ENCODE measurements at places on chromosomes 1 and 21. TPM values are rescaled to one million over a fixed set of nuclear protein-coding genes. Genes with fewer than 3 reads are reported as not detected.
A peak's percentile ranks its signal among the peaks of the same experiment; 100 is the strongest.

DNA sequence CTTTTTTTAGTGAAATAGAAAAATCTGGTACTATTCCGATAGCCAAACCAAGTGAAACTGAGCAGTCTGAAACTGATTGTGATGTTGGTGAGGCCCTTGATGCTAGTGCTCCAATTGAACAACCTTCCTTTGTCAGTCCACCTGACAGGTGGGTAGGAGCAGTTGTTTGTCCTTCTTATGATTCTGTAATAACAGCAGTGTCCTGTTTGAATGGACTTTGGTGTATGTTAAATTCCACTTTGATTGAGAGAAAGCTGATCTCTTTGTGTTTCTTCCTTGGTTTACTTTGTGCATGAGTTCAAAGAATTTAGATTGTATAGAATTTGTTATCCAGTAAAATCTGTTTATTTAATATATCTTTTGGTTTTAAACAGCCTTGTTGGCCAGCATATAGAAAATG, 24.3 kb downstream of the SUCO start:
- DNase-seq = no peak

The RSPH1 gene
- not detected for total RNA-seq

The MEX3A gene
- total RNA-seq = 0.05 TPM

GRCh38 chr1:20993716-20994575, 182.8 kb downstream of the EIF4G3 start:
- no peak for DNase-seq

The DIRAS3 gene
- not detected for total RNA-seq

DNA sequence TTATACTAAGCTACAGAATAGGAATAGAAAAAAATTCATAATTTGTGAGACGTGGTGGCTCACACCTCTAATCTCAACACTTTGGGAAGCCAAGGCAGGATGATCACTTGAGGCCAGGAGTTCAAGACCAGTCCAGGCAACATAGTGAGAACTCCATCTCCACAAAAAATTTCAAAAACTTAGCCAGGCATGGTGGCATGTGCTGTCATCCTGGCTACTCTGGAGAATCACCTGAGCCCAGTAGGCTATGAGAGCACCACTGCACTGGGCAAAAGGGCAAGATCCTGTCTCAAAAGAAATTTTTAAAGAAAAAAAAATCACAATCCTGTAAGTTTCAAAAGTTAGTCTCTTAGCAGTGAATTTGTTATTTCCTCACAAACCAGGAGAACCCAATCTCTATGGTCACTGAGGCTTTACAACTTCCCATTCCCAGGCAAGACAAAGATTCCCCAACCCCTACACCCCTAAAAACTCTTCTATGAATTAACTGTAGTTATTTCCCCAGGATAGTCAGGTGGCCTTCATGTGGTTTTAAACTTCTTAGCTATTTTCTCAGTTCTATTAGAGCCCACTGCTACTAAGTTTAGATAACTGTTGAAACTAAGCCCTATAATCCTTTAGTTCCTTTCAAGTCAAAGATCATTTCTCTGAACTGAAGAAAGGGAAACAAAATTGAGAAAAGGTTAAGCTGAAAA, 74.5 kb downstream of the FOXJ3 start:
- DNase-seq = no peak

The YRDC gene
- total RNA-seq = 12.0 TPM

DNA sequence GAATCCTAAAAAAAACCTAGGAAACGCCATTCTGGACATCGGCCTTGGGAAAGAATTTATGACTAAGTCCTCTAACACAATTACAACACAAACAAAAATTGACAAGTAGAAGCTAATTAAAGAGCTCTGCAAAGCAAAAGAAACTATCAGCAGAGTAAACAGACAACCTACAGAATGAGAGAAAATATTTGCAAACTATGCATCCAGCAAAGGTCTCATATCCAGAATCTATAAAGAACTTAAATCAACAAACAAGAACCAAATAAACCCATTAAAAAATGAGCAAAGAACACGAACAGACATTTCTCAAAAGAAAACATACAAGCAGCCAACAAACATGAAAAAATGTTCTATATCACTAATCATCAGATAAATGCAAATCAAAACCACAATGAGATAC, 58.6 kb downstream of the PTGFR start:
- DNase-seq = no peak

GRCh38 chr1:7609311-7609994, 161.6 kb upstream of the VAMP3 start:
- no peak for DNase-seq

The DMRTA2 gene
- total RNA-seq = not detected

DNA sequence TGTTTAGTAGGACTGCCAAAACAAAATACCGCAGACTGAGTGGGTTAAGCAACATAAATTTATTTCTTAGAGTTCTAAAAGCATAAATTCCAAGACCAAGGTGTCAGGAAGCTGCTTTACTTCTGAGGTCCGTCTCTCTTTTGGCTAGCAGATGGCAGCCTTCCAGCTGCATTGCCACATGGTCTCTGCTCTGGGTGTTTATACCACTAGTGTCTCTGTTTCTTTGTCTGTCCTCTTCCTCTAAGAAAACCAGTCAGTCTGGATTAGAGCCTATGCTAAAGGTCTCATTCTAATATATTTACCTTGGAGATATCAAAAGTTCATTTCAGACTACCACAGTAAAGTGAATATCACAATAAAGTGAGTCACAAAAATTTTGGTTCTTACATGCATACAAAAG, 519.8 kb downstream of the COL11A1 start:
- DNase-seq = no peak

The PDPN gene
- not detected for total RNA-seq

The MSH4 gene
- 0.40 TPM for total RNA-seq

The CHIT1 gene
- 0.42 TPM for total RNA-seq

The PLCH2 gene
- total RNA-seq = 21.1 TPM

GRCh38 chr1:198467342-198467741, 73.1 kb downstream of the ATP6V1G3 start:
- no peak for DNase-seq

DNA sequence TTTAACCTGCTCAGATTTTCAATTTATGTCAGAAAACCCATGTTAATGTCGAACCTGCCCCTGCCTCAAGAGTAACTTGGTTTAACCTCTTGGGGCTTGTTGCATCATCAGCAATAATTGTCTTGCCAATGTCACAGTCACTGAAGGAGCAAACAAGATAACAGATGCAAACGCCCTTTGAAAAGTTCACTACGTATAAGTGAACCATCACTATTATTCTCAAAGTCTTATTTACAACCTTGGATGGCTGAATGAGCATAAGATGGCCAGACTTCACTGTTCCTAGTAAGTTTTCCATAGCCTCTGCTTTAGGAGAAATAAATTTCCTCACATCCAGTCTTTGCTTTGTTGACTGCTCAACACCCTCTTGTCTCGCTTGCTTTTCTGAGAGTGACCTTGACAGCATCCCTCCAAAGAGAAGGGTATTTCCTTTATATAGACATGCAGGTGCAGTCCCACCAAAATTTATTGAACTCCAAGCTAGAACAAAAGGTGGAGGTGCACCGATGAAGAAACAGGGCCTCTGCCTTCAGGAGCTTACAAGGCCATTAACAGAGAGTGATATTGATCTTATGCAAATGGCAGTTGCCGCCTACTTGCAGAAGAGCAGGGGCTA, 749 bp upstream of the LRIG2 start:
- no peak for DNase-seq

DNA sequence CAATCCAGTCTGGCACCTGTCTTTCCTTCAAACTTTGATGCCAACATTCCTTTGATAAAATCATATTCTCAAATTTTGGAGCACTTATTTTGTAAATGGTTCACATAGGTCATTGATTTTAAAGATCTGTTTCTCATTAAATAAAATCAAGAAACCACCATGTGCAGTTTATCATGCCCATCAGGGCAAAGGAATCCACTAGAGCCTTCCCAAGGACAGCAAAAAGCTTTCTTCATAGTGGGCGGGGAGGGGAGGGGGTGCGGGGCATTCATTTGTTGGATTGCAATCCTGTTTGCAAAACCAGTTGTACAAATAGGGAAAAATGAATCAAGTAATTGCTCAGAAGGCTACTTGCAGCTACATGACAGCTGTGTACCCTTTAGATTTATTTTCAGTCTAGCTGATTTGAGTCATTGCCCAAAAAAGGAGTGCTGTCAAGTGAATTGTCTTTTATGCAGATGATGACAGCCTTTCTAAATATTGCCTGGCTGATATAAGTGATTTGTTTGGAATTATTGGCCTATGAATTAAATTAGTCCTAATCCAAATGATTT, 23.0 kb downstream of the LRRC8B start:
- DNase-seq = no peak

DNA sequence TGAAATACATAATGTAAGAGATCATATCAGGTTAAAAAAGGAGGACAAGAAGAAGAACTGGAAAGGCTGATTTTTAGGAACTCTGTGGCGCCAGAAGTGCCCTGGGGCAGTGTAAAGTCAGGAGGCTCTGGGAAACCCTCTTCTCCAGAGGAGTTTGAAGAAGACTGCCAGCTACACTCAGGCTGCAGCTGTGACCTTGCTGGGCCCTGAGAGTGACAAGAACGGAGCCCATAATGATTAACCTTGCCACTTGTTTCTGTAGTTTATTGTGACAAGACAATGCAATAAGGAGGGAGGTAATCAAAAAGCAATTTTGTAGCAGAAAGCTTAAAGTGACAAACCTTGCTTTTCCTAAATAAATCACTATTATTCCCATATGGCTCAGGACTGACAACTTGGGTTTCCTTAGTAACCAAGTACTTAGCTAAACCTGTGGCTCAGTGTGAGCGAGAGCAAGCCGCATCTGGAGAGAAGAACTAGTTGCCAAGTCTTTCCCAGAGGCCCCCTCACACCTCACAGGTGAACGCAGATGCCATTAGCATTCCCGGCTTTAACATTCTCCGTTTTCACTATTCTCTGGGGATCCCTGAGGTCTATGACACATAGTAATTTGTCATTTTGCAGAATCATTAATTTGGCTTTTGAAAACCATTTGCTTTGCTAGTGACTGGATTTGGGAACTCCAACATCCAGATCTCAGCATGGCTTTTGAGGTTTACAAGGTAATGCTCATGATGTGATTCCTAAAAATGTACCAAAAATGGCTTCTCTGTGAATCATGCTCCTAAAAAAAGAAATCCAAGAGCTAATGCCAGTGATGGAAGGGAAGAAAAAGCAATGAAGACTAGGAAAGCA, 115.9 kb downstream of the OMA1 start:
- no peak for DNase-seq

DNA sequence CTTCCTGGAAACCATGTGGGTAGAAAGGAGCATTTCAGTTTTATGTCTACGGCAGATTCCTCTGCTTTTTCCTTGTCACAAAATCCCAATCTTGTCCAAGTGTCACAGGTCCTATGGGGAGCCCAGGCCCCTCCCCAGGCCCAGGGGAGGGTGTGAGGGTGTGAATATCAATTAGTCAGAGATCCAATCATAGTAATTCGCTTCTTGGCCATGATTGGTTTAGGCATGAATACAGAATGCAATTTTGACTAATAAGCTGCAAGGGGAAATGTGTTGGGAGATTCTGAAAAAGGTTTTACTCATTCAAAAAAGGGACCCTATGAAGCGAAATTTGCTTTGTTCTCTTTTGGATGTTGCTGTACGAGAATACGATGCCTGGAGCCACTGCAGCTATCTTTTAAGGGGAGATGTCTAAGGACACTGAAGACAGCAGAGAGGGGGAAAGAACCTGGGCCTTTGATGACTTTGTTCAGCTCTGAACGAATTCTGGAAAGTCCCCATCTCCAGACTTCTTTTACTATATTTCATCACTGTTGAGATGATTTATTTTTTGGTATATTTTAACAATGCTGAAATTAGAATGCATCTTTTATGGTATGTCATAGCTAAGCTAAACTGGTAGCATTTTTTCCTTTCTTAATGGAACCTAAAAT, 18.2 kb downstream of the TSPAN2 start:
- DNase-seq = no peak

DNA sequence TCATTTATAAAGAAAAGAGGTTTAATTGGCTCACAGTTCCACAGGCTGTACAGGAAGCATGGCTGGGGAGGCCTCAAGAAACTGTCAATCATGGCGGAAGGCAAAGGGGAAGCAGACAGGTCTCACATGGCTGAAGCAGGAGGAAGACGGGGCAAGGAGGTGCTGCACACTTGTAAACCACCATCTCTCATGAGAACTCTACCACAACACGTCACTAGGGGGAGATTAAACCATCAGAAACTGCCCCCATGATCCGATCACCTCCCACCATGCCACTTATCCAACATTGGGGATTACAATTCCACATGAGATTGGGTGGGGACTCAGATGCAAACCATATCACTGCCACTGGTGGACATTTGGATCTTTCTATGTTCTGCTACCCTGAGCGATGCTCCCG, 351.4 kb downstream of the NPHP4 start:
- no peak for DNase-seq

DNA sequence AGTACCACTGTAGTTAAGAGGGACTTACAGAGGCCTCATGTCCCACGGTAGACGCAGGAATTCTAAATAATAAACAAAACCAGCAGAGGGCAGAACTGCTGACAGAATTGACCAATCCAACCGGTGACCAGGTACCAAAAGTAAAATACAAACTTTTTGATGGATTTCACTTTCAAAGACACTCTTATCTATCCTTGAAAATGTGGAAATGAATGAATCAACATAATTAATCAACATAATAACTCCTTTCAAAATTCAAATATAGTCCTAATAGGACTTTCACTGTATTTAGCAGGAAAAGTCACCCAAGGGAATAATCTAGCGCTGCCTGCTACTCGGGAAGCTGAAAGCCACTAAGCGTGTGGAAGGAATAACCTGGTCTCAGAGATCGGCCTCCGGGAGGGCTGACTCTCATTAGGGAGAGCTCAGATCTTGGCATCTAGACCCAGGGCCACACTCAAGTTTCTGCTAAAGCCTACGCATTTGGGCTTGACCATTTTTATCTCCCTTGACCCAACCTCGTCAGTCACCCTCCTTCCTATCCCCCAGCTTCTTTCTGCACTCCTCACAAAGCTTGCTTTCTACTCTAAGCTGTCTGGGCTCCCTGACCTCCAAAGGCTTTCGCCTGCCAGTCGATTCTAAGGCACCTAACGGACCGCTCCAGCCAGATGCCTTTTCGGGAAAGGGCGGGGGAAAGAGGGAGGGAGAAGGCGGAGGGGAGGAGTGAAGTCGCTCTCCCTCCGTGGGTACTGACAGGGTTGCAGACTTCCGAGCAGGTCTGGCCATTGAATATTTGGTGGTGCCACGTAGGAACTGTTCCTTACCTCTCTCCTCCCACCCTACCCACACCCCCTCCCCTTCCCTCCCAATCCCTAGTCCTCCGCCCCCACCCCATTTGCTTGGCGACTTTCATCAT, 1.6 kb downstream of the COL11A1 start:
- peak; percentile 8 for DNase-seq

The NOL9 gene
- 42.7 TPM for total RNA-seq

- DNase-seq = no peak
Observed at GRCh38 chr1:208979776-208980175, 603.7 kb upstream of the CAMK1G start.

The ITGB2 gene
- total RNA-seq = 500 TPM
